ENCODE measurements at places on chromosomes 6 and 20. TPM values are rescaled to one million over a fixed set of nuclear protein-coding genes. Genes with fewer than 3 reads are reported as not detected.

GHRH gene
- not detected for total RNA-seq

CCHCR1 gene
- total RNA-seq: 11.5 TPM

AVP gene
- not detected for total RNA-seq

ELOVL2 gene
- under 0.01 TPM for total RNA-seq

APCDD1L gene
- not detected for total RNA-seq
